ENCODE measurements at places on chromosomes 4 and X. TPM values are rescaled to one million over a fixed set of nuclear protein-coding genes. Genes with fewer than 3 reads are reported as not detected.

DNA sequence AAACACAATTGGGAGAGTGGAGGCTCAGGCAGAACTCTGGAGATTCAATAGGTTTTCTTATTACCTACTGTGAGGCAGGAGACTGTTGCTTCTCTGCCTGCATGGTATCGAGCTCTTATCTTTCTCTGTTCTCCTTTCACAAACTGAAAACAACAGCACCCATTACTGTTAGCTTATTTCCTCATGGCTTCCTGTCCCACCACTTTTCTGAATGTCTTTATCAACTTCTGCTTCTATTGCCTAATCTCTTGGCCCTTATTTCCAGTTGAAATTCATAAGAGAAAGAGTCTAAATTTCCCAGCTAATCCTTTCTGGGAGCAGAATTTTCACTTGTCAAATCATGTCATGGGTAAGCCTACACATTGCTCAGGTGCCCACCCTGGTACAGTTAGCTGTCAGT lies 46.8 kb upstream of the NDST3 start:
- no peak for DNase-seq

DNA sequence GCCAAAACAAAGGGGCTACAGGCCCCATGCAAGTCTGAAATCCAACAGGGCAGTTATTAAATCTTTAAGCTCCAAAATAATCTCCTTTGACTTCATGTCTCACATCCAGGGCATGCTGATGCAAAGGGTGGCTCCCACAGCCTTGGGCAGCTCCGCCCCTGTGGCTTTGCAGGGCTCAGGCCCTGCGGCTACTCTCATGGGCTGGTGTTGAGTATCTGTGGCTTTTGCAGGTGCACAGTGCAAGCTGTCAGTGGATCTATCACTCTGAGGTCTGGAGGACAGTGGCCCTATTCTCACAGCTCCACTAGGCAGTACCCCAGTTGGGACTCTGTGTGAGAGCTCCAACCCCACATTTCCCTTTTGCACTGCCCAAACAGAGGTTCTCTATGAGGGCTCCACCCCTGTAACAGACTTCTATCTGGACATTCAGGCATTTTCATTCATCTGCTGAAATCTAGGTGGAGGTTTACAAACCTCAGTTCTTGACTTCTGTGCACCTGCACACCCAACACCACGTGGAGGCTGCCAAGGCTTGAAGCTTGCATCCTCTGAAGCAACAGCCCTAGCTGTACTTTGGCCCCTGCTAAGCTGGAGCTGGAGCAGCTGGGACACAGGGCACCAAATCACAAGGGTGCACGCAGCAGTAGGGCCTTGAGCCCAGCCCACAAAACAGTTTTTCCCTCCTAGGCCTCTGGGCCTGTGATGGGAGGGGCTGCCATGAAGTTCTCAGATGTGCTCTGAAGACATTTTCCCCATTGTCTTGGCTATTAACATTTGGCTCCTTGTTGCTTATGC lies 154.8 kb upstream of the PDE5A start:
- no peak for DNase-seq

DNA sequence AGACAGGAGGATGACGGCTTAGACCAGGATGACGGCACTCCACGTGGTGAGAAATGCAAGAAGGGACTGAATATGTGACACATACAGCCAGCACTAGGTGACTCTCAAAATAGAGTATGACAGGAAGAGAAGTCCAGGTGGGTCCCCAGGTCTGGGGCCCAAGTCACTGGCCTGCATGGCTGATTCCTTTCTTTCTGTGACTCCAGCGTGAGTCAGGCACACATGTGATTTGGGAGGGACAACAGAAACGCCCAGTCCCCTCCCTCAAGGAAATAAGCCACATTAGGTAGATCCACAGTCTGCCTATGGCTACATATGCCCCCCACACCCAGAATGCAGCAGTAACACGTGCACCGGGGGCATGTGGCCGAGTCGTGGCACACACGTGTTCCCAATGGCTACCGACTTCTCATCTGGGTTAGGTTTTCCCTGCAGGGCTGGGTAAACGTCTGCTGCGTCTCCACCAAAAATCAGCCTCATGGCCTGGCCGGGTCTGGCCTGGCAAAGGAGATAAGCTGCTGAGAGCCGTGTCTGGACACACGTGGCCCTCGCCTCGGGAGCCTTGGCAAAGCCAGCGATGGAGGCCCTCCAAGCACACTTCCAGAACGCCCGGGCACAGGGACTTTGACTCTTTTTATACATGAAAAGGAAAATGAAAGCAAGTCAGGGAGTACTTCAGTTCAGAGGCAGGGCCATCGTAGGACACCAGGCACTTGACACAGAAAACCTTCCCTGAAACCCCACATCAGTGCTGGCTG lies 19.3 kb downstream of the SEL1L3 start:
- no peak for DNase-seq

- DNase-seq, result no peak
Observed at GRCh38 chr4:114879916-114880669, 233.3 kb downstream of the NDST4 start.

DNA sequence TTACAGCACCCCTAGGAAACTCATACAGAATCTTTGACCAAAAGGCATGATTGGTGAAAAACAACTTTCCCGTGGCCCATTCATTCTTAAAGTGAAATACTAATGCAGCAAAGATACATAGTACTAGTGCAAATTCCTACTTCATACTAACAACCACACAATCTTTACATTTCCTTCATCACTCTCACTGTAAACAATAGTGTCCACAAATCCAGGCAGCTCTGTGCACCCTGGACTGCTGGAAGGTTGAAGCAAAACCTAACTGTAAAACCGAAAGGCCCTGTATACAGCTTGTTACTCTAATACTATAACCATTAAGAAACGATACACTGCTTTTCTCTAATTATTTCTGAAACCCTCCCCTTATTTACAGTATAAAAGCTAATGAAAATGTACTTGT lies 82.6 kb downstream of the SH3RF1 start:
- no peak for DNase-seq

DNA sequence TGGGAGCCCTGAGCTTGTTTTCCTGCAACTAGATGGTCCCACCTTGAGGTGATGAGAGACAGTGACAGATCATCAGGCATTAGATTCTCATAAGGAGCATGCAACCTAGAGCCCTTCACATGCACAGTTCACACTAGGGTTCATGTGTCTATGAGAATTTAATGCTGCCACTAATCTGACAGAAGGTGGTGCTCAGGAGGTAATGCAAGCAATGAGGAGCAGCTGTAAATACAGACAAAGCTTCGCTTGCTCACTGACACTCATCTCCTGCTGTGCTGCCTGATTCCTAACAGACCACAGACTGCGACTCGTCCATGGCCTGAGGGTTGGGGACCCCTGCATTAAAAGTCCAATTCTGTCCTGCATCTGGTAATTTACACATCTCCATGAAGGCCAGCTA lies 141.6 kb downstream of the KCNIP4 start:
- DNase-seq, result no peak

DNA sequence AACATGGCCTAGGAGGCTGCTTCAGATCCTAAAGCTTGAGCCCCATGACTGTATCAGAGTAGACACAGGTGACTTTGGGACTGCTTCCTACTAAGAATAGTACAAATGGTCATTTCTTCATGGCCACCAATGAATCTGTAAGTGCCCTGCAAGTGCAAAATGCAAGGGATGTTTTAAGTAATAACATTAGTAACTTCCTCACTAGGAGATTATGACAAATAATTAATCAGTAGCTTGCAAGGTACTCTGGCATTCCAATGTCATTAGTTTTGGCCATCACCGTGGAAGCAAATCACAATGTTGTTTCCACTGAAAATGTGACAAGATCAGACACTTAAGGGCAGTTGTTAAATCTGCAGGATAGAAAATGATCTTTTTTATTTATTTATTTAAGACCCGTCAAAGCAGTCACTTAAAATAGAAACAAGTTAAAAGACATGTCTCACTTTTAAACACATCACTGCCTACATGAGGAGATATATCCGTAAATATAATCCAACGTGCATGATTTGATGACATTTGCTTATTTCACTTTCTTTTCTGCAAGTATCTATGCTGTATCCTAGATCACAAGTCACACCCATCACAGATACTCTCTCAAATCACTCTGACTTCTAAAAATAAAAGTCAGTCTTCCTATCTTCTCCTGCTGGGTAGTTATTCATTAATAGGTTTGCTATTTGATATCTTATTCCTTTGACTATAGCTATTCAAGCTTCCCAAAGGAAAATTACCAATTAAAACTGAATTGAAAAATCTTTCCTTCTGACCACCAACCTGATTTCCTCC lies 400.6 kb downstream of the IL15 start:
- DNase-seq, result peak; percentile 3

GRCh38 chr4:151238477-151238876 lies 38.5 kb upstream of the PRSS48 start:
- DNase-seq, result peak; percentile 44

The PPP2R2C gene
- total RNA-seq, result 0.60 TPM

The PDE6B gene
- 7.5 TPM for total RNA-seq

The VSIG1 gene
- total RNA-seq, result 0.20 TPM

The HPGD gene
- total RNA-seq, result not detected
